Endothelial cell of umbilical vein (primary cell): ENCODE measurements at places on chromosomes 3 and 15.

GRCh38 chr3:161067335-161067734, 37.8 kb downstream of the B3GALNT1 start:
- DNase-seq = peak; percentile 13

- no peak for DNase-seq
Measured at GRCh38 chr15:40869686-40870085, 4.3 kb downstream of the RHOV start.

DNA sequence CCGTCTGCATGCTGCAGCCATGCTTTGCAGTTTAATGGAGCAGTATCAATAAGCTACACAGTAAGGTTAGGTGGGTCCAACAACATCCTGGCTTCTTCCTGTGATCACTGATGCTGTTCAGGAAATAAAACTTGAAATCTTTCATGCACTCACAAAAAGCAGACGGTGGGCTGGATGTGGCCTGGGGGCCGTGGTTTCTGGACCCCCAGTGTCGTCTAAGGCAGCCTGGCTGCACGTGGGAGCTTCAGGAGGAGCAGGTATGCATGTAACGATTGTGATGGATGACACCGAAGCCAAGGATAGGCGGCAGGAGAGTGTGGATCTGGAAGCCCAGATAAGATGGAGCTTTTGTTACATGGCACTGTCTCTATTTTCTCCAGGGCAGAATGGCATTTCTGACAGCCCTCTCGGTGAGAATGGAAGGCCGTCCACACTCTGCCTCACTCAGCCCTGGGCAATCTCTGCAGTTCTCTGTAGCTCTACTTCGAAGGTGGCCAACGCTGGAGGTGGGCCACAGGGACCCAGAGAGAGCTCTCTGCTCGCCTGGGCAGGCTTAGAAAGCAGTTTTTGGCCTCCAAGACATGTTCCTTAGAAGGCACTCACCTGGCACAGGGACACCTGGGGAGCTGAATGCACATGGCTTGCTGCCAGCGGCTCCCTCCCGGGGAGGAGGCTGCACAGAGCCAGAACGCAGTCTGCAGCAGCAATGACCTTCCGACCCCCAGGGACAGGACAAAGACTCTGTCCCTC, 46.4 kb upstream of the IQSEC1 start:
- DNase-seq = no peak

DNA sequence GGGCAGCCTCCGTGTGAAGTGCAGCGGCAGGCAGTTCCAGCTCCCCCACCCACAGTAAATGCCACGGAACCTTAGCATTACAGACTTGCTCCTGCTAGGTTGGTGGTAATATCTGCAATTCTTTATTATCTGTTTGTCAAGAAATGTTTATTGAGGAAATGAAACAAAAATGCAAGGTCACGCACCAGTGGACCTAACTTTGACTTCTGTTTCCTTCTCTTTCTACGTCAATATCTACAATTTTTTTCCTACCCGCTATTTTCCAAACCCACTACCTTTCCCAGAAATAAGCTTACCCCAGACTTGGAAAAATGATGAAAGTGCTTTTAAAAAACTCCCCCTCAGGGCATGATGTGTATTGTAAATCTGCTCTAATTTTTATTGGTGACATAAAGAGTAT, 18.9 kb downstream of the ILDR1 start:
- no peak for DNase-seq

DNA sequence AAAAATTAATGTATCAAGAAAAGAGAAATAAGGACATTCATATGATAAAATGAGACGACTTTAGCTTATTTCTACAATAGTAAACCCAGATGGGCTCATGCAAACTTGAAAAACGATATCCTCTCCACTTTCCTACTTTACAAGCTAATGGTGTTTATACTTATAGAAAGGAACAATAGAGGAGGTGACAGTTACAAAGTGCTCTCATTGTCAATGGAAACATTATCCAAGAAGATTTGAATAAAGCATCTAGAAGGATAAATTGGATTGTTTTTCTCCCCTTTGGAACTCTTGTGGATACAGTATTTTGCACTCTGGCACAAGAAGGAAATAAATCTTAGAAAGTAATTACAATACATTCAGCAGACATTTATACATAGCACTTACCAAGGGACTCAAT, 20.2 kb upstream of the CCDC66 start:
- no peak for DNase-seq
